ENCODE measurements at places on chromosomes 1 and 21. TPM values are rescaled to one million over a fixed set of nuclear protein-coding genes. Genes with fewer than 3 reads are reported as not detected.
A peak's percentile ranks its signal among the peaks of the same experiment; 100 is the strongest.

Gene ANGPTL3
- not detected for total RNA-seq

Gene LCE1E
- not detected for total RNA-seq

Gene NEK2
- 25.9 TPM for total RNA-seq

Gene S100A8
- total RNA-seq: not detected

Gene OR2T11
- not detected for total RNA-seq

DNA sequence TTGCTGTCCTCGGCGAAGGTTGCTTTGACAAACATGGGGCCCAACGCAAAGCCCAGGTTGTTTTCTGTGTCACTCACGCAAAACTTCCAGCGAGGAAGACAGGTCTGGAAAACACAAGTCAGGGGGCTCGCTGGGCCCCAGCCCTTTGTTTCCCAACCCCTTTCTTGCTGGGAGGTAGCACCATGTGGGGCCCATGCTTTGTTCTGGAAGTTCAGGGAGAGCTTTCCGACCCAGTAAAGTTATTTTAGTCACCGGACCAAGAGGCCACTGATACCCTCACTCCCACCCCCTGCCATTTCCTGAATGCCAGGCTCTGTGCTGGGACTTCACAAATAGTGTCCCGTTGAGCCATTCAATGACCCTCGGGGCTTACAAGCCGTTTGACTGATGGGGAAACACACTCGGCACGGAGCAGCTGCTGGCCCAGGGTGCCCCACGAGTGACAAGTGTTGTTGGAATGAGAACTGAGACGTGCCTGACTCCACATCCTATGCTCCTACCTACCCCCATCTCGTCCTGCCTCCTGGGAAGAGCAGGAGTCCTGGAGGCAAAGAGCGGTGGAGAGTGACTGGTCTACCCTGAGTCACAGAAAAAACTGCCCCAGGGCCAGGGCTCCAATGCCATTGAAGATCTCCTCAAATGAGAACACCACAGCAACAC lies 52.0 kb downstream of the ECE1 start:
- DNase-seq: no peak

GRCh38 chr1:233945573-233945972 lies 41.1 kb downstream of the SLC35F3 start:
- no peak for DNase-seq

- DNase-seq: no peak
Observed at GRCh38 chr1:176183618-176184017, 23.5 kb downstream of the COP1 start.

DNA sequence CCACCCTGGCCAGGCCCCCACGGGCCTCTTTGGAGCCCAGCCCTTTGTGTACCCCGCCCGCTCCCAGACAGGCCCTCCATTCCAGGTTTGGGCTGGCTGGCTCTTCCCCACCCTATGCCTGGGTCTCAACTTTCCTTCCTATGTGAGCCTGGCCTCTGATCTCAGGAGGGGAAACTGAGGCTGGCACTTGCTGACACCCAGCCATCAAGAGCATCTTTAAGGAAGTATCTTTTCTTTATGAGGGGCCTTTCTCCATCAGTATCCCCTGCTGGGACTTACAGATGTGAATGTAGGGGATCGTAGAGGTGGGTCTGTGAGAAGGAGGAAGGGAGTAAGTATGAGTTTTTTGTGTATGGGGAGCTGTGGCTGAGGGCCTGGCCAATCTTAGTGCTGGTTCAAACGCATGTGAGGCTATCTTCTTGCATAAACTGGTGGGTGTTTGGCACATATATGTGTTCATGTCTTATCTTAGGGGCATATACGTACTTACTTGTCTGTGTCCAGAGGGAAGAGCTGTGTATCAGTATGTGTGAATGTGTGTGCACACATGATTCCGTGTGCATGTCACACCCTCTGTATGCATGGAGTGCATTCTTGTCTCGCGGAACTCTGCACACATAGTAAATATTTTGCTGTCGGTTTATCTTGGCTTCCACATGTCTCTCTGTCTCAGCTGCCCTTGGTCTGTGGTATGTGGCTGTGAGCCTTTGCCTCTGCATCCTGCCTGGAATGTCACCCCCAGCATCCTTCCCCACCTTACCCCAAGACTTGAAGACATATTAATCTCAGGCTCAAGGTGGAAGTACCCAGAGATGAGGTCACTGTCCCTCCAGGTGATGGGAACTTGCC lies 5.4 kb downstream of the NECTIN4 start:
- DNase-seq: no peak

DNA sequence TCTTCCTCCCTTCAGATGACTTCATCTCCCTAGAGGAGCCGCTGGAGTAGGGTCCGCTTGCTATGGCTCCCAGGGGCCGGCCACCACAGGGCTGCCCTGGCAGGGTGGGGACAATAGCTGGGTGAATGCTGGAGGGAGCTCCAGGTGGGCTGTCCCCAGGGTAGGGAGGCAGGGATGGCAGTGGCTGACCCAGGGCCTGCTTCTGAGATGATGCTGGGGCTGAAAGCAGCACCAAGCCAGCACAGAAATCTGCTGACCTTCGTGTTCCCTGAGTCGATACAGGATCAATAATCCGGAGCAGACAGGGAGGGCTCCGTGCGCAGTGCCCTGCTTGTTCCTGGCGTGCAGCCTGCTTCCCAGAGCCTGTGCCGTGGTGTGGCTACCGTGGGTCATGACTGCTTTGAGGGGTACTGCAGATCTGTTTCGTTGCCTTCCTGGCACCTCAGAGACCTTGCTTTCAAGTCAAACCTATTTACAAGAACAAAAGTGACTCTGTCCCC lies 34.0 kb downstream of the TFF3 start:
- no peak for DNase-seq

DNA sequence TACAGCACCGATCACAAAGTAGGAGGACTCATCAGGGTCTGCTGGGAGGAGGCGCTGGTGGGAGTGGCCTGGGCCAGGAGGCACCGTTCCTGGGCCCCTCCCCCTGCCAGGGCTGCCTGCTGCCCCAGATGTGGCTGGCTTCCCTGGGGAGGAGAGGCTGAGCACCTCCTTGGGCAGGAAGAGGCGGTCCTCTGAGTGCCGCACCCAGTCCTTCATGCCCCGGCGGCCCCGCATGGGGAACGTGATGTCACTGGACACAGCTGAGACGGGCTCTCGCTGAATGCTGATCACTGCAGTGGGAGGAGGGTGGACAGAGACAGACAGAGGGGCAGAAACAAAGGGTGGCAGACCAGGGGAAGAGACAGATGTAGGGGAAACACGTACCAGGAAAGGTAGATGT lies 24.8 kb downstream of the ADGRB2 start:
- DNase-seq: peak; percentile 89

DNA sequence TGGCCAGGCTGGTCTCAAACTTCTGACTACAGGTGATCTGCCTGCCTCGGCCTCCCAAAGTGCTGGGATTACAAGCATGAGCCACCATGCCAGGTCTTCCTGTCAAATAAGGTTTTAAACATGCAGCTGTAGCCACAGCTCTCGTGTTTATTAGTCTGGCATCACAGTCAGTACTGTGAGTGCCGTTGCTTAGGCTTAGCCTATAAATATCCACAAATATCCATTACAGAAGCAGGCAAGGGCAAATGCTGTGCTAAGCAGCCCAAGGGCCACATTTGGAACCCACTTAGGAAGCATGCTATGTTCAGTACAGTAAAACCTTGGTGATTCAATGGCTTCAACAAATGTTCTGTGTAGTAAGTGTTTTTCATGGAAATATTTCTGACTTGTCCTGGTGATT lies 75.9 kb downstream of the KIF1B start:
- no peak for DNase-seq

DNA sequence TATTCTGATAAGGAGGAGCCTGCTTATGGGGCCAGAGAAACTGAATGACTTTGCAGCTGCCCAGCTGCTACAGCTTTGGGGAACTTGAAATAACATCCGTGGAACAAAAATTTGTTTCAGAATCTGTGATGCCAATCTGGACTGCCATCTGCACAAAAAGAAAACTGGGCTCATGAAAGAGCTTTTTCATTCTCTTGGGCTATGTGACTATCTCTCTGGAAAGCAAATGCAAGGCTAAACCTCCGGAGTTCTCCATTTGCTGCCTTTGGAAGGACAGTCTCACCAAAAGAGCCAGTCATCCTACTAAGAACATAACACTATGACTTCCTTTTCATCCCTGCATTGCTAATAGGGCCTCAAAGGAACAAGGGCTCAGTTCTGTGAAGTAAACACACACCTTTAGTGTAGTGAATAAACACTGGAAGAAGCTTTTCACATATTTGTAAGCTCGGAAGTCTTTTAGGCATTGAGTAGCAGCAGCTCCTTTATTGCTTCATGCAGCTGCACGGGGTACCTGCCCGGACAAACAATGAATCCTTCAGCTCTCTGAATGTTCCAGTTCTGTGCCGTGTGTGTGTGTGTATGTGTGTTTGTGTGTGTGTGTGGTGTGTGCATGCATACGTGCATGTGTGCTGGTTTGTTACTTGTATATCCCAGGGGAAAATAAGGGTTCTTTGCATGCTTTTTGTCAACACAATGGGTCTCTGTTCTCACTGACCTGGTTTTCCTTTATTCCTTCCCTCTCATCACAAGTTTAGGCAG lies 255.5 kb upstream of the SGIP1 start:
- peak; percentile 80 for DNase-seq

- DNase-seq: no peak
Observed at GRCh38 chr21:15199414-15200383, 134.9 kb upstream of the NRIP1 start.

- no peak for DNase-seq
Observed at GRCh38 chr1:46172321-46172720, 2.6 kb upstream of the TSPAN1 start.

GRCh38 chr1:32197837-32198236 lies 2.6 kb upstream of the CCDC28B start:
- DNase-seq: no peak

All from Karpas-422 (cell line).